ENCODE measurements at places on chromosomes 7 and 10. TPM values are rescaled to one million over a fixed set of nuclear protein-coding genes. Genes with fewer than 3 reads are reported as not detected.

- H3K36me3 ChIP-seq: peaks cover 31% of the 10 kb centered on the region
- no peak overlapping the region for H3K27ac ChIP-seq
- H3K27me3 ChIP-seq: no peaks in the 10 kb centered on the region
- no peak overlapping the region for H3K4me3 ChIP-seq
- DNase-seq: no peak
- H3K4me1 ChIP-seq: peaks cover 32% of the 10 kb centered on the region
Measured at GRCh38 chr7:10934292-10934691, 39.4 kb upstream of the PHF14 start.

DNA sequence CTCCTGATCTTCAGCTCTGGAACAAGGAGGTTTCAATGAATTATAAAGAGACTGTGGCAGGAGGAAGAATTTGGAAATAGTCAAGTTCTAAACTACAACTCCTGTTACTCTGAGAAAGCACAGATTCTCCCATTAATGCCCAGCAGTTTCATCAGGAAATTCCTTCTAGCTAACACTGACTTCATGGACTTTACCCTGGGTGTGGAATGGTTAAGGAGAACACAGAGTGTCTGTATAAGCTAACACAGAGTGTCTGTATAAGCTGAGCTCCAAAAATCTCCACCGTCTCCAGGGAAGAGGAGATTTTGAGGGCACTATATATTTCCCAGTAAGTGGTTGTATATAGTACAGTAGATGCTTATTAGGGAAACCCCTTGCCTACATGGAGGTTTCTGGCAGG lies 675.5 kb downstream of the XPNPEP1 start:
- no peaks in the 10 kb centered on the region for H3K4me1 ChIP-seq
- H3K36me3 ChIP-seq: no peaks in the 10 kb centered on the region
- H3K27ac ChIP-seq: no peak overlapping the region
- H3K4me3 ChIP-seq: no peak overlapping the region

Gene TMEM229A
- total RNA-seq: not detected

- DNase-seq: no peak
- no peaks in the 10 kb centered on the region for H3K27me3 ChIP-seq
- peaks cover 5% of the 10 kb centered on the region for H3K36me3 ChIP-seq
- H3K4me1 ChIP-seq: no peaks in the 10 kb centered on the region
- H3K27ac ChIP-seq: no peak overlapping the region
Measured at GRCh38 chr7:135414850-135415439, 95.0 kb downstream of the CNOT4 start.

Gene ZNF107
- total RNA-seq: 22.8 TPM

All from suprapubic skin (tissue), 4 donors.